NCI-H226 (cell line): ENCODE measurements at places on chromosomes 12 and 14.

- DNase-seq: no peak
Observed at GRCh38 chr14:37844614-37845013, 249.2 kb downstream of the TTC6 start.

DNA sequence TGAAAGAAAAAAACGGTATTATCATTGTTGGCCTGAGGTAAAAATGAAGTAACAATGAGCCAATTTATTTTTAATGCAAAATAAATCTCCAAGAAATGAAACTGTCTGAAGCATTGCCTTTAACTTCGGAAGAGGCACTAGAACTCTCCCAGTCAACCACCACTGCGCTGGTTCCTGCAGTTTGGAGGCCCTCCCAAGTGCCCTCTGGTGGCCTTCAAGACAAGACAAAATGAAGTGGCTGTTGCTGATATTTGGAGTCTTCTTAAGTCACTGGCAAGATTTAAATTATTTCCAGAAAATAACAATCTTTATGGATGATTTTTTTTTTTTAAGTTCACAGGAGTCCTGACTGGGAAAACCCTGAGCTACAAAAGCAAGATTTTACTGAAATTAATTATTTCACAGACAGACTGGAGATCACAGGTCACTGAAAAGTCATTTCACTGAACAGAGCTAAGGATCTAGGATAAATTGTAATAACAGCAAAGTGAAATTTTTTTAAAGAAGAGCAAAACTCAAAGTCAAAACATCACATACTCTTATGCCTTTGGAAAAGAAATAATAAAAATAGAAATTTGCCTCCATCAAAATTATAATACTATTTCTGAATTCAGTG, 58.2 kb downstream of the DICER1 start:
- DNase-seq: peak; percentile 13

GRCh38 chr14:37616853-37617252, 21.4 kb downstream of the TTC6 start:
- no peak for DNase-seq

GRCh38 chr14:77424862-77425261, 1.5 kb upstream of the NOXRED1 start:
- no peak for DNase-seq

DNA sequence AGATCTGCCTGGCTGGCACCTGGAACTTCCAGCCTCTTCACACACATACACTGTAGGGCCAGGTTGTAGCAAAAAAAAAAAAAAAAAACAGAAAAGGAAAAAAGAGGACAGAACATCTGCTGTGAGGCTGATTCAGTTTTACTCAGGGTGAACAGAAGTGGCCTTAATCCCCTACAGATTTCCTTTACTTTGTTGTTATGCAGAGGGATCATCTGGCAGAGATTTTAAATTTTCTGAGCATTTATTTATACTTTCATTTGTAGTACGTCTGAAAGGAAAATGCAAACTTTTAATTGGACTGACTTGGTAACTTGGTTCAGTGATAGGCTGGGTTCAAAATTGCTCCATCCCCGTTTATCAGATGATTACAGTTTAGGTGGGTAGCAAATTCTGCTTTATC, 50.8 kb upstream of the PRICKLE1 start:
- DNase-seq: no peak

- DNase-seq: no peak
Observed at GRCh38 chr14:78798757-78799156, 628.6 kb downstream of the NRXN3 start.

DNA sequence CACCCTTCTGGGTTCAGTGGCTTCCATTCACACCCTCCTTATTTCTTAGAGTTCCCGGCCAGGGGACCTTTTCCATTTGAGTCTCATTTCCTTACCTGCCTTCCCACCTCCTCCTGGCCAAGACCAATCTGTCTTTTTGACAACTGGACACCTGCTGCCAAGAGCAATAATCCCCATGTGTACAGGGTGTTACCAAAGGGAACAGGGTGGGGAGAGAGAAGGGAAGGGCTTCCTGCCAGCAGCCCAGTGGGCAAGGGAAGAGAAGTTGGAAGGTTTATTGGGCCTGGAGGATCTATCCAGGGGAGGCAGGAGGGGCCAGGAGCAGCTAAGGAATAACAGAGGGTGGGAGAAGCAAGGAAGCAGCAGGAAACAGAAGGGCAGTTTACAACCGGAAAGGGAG, 346.2 kb downstream of the C12orf75 start:
- peak; percentile 43 for DNase-seq

- no peak for DNase-seq
Observed at GRCh38 chr12:30201301-30202160, 417.8 kb upstream of the TMTC1 start.

DNA sequence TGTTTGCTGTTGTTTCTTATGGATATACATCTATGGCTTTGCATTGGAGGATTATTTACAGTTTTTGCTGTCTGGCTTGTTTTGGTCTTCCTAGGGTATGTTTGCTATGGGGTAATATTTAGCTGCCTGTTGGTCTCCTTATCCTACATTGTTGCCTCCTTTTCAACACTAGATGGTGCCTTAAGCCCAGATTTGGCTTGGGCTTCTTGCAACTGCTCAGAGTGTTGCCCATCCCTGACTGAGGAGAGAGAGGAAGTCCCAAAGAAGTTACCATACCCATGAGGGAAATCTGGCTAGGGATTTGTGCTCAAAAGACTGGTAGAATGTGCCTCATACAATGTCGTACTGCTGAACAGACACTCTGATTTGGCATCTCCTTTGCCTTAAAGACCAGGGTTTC, 94.6 kb upstream of the MUCL1 start:
- DNase-seq: peak; percentile 32

- no peak for DNase-seq
Observed at GRCh38 chr12:105538880-105539279, 208.4 kb downstream of the C12orf75 start.

DNA sequence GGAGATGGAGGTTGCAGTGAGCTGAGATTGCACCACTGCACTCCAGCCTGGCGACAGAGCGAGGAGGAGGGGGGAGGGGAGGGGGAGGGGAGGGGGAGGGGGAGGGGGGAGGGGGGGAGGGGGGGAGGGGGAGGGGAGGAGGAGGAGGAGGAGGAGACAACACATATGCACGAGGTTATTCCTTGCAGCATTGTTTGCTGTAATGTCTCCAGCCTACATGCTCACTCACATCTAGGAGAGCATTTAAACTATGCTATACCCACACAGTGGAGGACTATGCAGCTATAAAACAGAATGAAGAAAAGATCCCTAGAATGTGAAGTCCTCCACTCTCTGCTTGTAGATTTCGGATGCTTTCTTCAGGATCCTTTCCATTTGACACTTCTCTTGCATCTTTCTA, 3.5 kb upstream of the HIGD1C start:
- no peak for DNase-seq

DNA sequence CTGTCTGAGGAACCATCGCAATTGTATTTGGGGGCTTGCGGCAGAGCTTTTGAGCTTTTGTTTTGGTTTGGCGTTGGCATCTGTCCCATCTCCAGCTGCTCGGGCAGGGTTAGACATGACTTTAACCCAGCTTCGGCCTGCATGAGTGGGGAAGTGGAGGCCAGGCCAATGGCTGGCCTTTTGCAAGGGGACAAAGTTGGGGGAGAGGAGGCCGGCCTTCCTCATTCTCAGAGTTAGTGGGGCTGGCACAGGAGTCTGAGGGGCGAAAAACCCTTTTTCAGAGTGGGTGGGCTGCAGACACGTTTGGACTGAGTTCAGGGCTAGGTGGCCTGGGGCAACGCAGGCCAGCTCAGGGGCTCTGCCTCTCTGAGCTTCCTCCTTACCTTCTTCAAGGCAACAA, 5.2 kb downstream of the KRT82 start:
- no peak for DNase-seq

DNA sequence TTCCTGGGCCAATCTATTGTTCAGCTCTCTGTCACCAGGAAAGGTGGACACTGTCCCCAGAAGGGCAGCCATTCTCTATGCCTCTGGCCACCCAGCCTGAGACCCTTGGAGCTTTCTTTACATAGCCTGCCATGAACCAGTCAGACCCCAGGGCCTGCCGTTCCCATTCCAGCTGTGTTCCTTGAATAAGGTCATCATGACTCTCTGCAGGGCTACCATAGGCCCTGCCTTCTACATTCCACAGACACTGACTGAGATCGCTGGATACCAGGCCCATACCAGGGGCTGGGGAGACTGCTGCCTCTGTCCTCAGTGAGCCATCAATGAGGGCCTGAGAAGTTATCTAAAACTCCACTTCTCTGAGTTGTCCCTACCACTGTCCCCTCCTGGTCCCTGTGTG, 75.5 kb downstream of the SYNE3 start:
- DNase-seq: no peak

- no peak for DNase-seq
Observed at GRCh38 chr12:69744109-69744508, 5.4 kb downstream of the RAB3IP start.

GRCh38 chr14:67569011-67569650, 30.9 kb downstream of the PIGH start:
- no peak for DNase-seq

DNA sequence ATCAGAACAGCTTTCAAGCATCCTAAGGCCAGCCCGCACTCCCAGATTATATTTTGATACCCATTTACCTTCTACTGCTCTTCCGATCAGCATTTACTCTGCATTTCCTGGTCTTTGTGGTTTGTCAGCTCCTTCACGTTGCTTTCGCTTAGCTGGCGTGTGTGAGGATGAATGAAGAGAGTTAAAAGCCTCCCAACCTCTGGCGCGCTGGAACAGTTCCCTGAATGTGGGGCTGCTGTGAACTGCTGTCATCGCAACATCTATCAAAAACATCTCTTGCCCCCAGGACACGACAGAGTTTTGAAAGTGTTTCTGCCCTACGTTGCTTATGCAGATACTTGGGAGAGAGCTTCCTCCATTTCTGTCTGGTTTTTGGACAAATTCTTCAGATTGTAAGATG, 129.2 kb downstream of the KCNA5 start:
- DNase-seq: no peak

GRCh38 chr14:99562856-99563748, 40.9 kb downstream of the CCDC85C start:
- peak; percentile 89 for DNase-seq

DNA sequence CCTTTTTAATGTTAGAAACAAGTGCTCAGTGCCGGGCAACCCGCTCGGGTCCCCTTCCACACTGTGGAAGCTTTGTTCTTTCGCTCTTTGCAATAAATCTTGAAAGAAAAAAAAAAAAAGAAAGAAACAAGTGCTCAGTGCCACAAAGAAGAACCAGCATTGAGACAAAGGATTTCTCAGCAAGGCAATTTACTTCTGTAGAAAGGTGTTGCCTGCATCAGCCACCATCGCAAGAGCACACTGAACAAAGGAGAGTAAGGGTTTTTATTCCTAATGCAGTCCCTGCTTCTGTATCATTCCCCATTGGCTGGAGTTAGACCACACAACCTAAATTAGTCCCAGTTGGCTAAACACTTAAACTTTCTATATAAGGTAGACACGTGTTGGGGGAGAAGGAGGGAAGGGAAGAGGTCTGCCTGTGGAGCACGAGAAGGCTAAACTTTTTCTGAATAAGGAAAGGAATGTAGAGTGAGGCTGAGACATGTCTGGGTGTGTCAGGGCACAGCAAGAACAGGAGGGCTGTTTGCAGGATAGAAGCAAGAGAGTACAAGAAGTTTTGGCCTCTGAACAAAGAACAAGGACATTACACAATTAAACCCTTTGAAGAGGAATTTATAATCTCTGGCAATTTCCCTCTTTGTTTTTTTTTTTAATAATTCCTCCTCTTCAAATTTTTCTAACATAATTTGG, 21.4 kb downstream of the KLRF2 start:
- DNase-seq: no peak

DNA sequence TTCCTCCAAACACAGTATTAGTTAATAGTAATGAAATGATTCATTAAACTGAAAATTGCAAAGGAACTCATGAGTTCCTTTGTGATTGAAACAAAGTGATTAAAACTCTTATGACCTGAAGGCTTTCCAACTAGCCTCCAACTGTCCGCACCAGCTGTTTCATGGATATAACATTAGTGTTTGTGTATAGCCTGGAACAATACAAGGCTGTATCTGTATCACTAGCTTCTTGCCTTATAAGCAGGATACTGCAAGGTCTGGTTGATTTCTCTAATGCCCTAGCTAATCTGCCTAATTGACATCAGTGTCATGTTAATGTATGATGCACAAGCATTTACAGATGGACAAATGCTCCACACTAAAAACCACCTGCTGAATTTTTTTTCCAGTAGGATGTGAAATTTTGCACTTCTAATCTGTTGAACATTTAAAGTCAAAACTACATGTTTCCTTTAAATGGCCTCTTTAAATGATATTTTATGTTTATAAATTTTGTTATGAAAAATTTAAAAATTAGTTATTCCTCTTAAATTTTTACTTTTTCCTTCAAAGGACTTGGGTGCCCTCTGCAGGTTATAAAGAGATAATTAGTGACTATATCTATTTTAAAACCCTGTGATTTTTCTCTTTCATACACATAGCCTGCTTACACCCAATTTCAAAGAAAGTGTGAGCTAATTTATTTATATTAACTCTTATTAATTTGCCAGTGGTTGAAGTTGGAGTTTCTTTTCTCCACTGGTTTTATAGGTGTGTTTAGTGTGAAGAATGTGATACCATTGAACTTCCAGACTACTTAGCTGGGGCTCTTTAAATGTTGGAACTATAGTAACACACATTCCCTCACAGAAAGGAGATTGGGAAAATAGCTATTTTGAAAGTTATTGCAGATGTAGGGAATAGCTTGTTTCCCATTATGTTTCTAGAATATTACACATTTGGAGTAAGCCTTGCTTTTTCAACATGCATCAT, 25.4 kb downstream of the AP5M1 start:
- no peak for DNase-seq

- DNase-seq: no peak
Observed at GRCh38 chr12:23921099-23921856, 28.2 kb downstream of the SOX5 start.

DNA sequence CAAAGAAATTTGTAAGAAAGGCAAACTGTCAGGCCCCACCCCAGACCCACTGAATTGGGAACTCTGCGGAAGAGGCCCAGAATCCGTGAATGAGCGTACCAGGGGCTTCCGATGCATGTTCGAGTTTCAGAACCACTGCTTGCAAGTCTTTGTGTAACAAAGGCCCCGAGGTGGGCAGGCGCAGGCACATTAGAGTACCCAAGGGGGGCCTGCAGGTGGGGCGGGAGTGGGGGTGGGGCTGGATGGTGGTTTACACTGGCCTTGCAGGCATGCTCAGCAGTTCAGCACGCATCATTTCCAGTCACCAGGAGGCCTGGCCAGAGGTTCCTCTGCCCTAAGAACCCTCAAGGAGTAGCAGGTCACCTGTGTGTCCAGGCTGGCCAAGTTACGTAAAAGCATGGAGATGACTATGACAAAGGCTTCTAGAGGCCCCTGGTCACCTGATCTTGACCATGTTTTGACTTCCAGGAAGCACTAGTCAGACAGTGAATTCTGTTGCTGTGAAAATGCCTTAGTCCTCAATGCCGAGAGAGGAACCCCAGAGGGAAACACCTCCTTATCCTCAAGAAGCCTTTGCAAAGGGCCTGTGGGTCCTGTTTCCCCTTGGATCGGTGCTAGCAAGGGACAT, 33.2 kb upstream of the IRF2BPL start:
- no peak for DNase-seq

GRCh38 chr14:53156238-53156637, 3.1 kb upstream of the DDHD1 start:
- DNase-seq: no peak

GRCh38 chr14:60777856-60778578, 43.5 kb downstream of the MNAT1 start:
- DNase-seq: peak; percentile 85
